ENCODE measurements at places on chromosomes 2 and 18.

DNA sequence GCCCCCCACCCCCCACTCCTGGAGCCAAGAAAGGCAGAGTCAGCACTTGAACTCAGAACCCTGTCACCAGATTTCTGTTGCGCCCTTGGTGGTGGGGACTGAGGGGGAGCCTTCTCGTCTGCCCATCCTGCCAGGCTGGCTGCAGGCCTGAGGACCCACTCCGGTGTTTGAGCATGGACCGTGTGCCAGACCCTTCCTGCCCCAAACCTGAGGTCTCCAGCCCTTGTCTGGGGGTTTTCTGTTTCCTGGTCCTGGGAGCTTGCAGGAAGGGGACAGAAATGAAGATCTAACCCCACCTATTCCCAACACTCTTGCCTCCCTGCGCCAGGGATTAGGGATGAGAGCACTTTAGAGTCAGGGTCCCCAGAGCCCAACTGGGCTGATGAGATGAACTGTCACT is 190.6 kb downstream of the HAUS1 start:
- DNase-seq = no peak

DNA sequence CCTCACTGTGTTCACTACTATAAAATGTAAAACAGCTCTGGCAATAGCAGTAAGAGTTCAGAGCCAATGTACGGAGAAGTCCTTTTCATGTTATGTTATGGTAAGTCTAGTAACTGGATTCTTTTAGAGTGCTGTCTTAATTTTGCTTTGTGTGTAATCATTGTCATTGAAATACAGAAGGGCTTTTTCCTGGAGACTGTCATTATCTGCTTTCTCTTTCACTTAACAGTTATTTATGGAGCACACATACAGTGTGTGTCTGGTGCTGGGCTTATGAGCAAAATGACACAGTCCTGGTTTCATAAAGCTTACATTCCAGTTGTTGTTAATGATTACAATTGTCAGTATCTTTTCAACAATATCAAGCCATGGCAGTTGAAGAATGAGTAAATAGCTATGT is 95.5 kb downstream of the CCDC102B start:
- DNase-seq = no peak

DNA sequence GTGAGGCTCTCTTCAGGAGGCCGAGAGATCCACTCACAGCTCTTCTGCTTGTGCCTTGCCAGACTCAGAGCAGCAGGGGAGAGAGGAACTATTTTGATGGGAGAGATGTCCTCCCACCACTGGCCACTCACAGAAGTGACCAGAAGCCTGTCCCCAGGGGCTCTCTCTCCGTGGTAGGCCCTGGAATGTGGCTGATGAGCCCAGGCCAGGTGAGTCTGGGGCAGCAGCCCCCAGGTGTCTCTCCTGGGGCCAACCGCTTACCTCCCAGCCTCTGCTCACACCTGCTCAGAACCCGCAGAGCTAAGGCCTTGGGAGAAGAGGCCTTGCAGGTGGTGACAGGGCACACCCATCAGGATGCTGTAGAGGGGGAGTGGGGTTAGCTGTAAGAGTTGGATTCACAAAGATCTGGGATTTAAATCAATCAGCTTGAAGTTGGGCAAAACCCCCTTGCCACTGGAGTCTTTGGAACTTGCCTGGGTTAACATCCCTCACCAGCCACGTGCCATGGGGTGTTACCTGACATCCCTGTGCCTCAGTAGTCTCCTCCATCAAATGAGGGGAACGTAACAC is 29.1 kb upstream of the ASB18 start:
- no peak for DNase-seq

DNA sequence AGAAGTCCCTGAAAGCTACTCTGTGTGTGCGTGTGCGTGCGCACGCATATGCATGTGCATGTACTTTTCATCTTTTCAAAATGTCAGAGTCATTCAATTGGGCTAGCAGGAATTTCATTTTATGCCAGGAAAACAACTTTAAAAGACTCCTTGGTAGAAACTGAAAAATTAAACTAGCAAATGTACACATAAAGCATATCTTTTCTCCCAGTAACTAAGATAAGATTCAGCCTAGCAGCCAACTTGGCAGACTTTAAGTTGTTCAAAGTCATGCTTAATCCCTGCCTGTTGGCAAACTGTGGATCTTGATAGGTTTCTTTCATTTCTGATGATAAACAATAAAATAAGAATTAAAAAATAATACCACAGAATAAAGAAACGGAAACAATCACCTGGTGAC is 1129.1 kb downstream of the LRP1B start:
- no peak for DNase-seq

GRCh38 chr2:112454586-112454985 is 21.1 kb upstream of the RGPD8 start:
- no peak for DNase-seq

DNA sequence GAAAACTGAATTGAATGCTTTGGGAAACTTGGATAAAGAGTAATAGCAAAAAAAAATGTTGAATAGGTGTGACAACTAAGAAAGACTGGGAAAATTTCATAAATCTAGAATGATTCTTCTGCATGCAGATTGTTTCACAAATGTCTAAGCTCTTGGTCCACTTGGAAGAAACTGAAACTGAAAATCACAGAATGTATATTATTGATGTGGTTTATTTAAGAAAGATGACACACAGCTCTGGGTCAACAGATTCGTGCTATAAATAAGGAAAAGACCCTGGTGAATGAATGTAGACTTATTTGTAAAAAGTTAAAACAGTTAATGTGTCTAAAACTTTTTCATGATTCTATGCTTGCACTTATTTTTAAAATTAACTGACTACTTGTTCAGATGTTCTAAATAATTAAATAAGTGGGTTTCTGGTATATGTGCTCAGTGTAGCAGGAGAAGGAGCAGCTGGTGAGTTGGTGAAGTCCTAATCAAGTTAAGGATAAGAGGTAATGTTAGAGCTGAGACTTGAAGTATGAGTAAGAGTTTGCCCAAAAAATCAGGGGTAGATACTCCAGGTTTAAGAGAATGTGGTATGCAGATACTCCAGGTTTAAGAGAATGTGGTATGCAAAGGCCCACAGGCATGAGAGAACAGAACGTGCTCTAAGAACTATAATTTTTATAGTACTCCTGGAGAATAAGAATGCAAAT is 24.5 kb downstream of the UGP2 start:
- no peak for DNase-seq

GRCh38 chr2:235494716-235495372 is 1.0 kb downstream of the AGAP1 start:
- peak; percentile 81 for DNase-seq

DNA sequence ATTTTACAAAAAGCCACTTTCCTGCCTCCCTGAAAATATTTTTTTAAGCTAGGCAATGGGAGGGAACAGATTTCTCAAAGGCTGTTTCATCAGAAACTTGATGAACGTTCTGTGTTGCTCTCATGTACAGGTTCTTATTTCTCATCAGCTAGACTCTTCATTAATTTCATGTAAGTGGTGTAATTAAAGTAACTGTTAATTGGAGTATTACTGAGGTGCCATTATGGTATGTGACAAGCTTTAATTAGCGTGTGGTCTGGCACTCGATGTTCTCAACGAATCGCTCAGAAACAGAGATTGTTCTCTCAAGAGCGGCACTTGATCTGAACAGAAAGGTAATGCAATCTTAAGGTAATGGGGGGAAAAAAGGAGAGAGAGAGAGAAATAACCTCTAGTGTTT is 81.9 kb upstream of the MYCN start:
- no peak for DNase-seq

- DNase-seq = no peak
Observed at GRCh38 chr2:134127496-134127895, 126.4 kb upstream of the MGAT5 start.

DNA sequence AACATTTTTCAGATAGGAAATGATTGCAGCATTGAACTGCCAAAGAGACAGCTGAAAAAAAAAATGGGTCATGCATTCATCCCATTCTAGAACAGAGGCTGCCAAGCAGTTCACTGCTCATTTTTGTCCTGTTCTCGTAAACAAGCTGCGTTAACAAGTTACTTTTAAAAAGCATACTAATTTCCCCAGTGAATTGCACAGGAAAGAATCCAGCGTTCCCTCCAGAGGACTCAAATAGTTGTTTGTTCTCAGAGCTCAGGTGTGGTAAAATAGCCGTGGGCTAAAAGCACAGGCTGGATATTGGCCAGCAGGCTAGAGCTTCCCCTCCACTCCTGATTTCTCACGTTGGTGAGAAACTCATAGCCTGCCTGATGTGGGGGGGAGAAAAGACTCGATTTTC is 76.1 kb upstream of the AQP4 start:
- no peak for DNase-seq

DNA sequence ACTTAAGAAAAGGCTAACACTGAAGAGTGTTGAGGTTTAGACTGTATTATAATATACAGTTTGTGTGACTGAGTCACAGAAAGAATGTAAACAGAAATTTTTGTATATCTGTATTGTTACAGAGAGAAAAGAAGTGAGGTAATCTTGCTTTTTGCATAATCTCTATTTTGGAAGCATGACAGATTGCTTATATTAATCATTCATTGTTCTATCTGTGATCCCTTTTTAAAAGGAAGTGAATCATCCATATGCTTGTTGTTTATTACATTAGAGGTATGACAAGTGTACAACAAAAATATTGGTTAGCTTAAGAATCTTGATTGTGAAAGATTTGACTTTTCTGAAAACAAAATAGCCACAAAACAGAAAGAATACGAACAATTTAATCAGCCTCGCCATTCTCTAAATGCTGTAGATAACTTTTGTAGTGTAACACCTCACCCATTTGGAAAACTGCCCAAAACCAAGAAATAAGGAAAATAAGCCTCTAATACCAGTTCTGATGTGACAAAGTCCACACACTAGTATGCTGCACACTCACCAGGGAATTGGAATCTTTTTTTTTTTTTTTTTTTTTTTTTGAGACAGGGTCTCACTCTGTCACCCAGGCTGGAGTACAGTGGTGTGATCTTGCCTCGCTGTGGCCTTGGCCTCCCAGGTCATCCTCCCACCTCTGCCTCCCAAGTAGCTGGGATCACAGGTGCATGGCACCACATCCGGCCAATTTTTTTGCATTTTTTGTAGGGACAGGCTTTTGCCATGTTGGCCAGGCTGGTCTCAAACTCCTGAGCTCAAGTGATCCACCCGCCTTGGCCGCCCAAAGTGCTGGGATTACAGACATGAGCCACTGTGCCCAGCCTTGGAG is 91.5 kb upstream of the LPIN2 start:
- DNase-seq = peak; percentile 71

GRCh38 chr2:40279001-40279400 is 172.9 kb downstream of the SLC8A1 start:
- DNase-seq = peak; percentile 64

GRCh38 chr2:158473719-158474392 is 17.1 kb downstream of the PKP4 start:
- DNase-seq = no peak

GRCh38 chr18:72819050-72819449 is 48.7 kb downstream of the NETO1 start:
- DNase-seq = no peak

DNA sequence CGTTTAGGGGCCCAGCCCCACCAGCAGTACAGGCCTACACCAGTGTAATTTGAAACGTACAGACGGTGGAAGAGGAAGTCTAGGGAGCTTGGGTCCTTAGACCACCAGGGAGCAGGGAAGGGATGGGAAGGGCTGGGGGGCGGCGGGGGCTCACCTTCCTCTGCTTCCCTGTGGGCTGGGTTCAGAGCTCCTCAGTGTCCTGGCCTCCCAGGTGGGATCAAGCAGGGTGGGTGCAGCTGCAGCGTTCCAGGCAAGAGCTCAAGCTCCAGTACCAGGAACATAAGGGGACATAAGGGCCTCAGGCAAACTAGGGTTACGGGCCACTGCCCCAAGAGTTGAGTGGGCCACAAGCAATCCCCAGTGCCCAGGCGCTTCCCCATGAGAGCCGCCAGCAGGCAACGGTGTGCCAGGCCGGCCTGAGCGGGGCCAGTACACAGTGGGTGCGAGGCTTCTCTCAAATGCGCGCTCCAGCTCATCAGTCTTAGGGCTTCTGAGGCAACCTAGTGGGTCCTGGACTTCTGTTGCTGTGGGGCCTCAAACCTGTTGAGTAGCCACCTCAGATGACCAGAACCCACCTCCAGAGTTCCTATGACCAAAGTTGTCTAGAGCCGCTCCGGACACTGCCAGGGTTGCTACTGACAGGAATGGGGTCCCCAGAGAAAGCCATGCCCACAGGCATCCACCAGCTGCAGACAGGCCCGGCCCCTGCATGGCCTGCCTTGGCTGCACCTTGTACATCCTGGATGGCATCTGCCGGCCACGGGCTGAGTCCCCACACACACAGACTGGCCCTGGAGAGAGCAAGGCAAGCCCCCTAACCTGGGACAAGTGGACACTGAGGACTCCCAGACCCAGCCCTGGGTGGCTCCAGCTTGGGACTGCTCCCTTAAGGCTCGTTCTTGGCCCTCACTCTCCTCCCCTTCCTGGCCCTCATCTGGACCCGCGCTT is 5.2 kb downstream of the ANKRD23 start:
- DNase-seq = no peak

DNA sequence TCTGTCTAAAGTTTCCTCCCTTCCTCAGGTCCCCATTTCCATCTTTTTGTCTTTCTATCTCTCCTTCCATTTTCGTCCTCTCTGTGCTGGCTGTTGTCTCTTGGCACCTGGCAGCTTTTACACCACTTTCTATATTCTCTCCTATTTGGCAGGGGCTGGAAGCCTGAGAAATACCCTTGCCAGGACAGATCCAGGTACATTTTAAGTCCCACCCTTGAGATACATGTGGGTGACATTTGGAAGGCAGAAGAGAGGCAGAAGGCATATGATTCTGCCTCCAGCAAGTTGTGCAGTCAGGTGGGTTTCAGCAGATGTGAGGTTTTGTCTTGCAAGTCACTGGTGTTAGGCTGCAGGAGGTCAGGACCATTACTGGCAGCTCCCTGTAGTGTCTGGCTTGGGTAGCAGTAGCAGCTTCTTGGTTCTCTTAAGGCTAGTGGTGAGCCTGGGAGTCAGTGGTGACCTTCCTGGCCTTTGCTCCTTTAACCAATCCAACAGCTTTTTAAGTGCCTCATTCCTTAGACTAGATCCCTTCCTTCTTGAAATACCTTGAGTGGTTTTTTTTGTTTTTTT is 90.1 kb downstream of the CAPN13 start:
- DNase-seq = no peak

DNA sequence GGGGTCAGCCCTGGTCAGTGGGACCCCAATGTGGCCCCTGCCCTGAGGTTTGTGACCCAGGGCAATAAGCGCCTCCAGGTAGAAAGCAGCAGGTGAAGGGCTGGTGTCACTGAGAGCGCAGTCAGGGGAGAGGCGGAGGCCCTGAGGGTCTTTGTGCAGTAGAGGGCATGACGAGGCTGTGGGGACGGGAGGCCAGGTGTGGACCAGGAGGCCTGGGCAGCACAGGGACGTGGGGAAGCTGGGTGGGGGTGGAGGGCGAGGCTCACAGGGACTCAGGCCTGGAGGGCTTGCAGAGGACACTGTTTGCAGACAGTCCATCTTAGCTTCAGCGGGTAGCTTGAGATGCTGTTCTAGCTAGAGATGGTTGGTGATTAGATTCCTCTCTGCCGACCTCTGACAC is 32.0 kb downstream of the TRAF3IP1 start:
- DNase-seq = no peak

GRCh38 chr2:192067631-192068030 is 127.1 kb downstream of the TMEFF2 start:
- DNase-seq = no peak

- peak; percentile 33 for DNase-seq
Observed at GRCh38 chr2:100427627-100428258, 10.3 kb upstream of the CHST10 start.

- no peak for DNase-seq
Observed at GRCh38 chr2:217418544-217418943, 558.7 kb upstream of the TNP1 start.

GRCh38 chr2:219254590-219255201 is 978 bp upstream of the TUBA4A start:
- DNase-seq = no peak

All from adipocyte (in vitro differentiated cells).